AG09309 (cell line): ENCODE measurements at places on chromosomes 1 and 21.

DNA sequence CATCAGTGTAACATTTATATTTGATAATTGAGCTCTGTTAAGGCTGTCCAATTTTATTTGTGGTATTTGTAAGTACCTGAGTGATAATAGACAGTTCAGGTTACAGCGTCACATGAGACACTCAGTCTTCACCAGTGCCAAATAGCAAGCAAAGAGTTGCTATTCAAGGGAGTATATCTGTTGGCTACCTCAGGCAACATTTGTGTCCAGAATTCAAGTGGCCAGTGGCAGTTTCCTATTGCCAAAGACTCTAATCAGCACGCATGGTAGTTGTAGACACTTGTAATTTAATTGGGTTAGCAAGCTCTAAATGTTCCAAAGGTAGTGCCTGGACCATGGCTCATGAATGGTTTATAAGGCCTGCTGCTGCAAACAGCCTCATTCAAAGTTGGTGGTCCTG is 1524.3 kb upstream of the B3GALT2 start:
- DNase-seq: no peak

GRCh38 chr1:23184212-23184934 is 15.7 kb upstream of the LUZP1 start:
- no peak for DNase-seq

GRCh38 chr1:172324086-172324485 is 96.4 kb upstream of the C1orf105 start:
- DNase-seq: no peak

DNA sequence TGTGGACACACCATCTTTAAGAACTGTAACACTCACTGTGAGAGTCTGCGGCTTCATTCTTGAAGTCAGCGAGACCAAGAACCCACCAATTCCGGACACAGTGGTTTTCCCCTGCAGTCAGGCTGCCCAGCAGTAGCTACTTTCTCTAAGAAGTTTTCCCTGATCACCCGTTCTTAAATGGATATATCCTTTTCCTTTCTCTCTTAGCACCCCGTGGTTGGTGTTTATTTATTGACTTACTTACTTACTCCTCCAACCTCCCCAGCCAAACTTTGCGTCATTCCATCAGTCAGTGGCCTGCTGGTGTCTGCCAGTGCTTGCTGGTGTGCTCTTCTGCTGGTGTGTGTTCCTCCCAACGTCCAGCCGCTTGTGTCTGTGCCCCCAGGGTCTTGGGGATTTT is 264.8 kb downstream of the GPR52 start:
- no peak for DNase-seq

DNA sequence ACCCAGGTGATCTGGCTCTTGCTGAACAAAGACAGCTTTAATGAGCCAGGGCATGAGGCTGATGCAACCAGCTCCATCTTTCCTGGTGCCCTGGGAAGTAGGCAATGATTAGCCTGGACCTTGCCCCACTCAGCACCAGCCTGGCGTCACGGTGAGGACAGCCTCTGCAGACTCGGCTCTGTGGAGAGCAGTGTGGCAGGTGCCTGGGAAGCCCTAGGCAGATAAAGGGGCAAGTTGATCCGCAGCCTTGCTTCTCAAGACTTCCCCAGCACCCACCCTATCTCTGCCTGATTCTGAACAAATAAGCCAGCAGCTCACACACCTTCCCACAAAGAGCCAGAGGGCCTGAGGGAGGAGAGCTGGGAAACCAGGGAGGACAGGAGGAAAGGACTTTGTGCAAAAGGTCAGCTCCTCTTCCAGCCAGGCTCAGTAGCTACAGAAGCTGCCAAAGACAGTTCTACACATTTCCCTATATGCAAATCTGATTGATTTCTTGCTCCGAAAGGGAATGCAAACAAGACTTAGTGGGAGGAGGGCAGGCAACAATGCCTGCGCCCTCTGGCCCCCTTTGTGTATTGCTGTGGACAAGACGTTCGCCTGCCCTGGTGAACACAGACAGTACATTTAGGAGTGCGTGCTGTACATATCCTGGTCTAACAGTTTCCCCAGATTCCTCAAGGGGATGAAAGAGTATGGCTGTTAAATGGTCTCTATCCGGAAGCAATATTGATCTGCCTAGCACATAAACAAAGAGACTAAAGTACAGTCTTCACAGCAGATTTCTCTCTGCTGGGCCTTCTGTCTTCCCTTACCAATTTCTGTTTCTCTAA is 63.8 kb downstream of the BCAR3 start:
- DNase-seq: no peak

DNA sequence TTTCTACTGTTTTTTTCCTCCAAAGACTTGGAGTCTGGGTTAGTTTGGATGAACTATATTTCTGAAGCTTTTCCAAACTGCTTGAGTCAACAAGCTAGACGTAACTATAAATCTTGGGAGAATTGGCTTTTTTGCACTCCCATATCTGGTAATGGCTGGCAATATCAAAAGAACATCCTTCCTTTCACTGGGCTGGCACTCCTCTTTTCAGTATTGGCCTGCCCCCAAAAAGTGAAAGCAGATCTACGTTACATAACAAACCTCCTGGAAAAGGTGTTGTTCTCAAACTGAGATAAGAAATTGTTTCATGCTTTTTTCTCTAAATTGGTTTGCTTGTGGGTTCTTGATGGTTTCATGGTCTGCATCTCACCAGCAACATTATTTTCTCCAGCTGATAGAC is 499.3 kb downstream of the NEGR1 start:
- no peak for DNase-seq

DNA sequence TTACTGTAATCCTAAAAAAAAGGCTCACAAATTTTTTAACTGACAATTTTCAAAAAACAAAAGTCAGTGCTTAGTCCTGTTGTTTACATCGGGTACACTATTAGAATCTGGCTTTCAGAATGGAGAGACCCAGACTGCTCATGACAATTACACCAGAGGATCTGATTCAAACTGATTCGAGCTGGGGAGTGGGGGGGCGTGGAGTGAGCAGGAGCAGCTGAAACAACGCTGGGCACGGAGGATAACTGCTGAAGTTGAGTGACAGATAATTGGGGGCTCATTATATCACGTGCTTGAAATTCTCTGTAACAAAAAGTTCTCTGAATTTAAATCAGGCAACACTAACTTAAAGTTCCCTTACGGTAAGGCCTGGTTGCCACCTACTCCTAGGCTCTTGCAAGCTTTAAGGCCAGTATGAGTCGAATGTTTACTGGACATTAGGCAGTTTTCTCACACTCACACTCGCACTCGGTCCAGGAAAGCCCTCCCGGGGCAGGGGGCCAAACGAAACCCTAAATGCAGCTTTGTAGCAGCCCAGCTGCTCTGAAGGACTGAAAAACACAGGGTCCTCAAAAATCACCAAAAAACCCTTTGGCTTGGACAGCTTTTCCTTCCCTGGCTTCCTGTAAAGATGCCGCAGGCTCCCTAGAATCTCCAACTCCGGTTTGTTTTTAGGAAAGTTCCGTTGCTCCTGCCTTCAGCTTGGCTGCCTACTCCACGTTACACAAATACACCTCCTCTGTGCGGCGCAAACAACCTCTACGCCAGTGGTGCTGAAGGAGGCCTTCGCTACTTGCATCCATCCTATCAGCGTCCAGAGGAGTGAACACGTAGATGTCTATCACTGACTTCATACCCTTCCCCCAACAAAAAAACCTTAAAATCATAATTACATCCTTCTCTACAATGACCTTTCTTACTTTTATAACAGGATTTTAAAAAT is 42.9 kb downstream of the CAPZB start:
- no peak for DNase-seq

- DNase-seq: no peak
Measured at GRCh38 chr1:39850606-39851216, 32.6 kb downstream of the TRIT1 start.

DNA sequence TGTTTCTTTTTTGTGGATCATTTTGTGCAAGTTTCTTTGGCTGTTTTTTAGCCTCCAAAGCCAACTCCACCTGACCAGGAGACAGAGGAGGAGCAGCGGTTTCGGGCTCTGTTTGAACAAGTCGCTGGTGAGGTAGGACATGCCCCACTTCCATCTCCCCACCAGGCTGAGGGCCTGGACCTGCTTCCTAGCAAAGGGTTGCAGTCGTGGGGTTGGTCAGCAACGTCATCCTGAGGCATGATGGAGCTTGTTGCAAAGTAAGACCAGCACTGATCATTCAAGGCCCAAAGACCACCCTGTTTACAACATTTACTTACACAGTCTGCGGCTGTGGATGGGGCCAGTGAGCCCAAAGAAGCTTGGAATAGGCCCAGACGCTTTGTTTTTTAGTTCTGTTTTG is 40.3 kb downstream of the CAPN9 start:
- DNase-seq: no peak

- no peak for DNase-seq
Measured at GRCh38 chr21:34878501-34878900, 170.6 kb downstream of the RUNX1 start.
